CD4-positive, alpha-beta T cell (primary cell): ENCODE measurements at places on chromosomes 7 and 10. TPM values are rescaled to one million over a fixed set of nuclear protein-coding genes. Genes with fewer than 3 reads are reported as not detected.

DNA sequence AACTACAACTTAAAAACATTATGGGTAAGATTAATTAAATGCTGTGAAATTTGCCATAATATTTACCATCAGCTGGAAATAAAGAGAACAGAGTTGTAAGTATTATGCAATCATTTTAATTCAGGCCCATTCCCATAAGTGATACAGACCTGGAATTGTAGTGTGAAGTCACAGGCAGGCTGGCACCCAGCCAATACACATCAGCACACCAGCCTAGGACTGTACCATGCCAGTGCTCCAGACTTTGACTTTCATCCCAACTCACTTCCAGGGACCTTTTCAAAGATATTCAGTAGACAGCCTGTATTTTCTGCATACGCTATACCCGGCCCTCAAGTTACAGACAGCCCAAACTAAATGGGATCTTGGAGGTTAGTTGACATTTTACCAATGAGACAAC, 143.3 kb downstream of the TES start:
- DNase-seq = no peak

DNA sequence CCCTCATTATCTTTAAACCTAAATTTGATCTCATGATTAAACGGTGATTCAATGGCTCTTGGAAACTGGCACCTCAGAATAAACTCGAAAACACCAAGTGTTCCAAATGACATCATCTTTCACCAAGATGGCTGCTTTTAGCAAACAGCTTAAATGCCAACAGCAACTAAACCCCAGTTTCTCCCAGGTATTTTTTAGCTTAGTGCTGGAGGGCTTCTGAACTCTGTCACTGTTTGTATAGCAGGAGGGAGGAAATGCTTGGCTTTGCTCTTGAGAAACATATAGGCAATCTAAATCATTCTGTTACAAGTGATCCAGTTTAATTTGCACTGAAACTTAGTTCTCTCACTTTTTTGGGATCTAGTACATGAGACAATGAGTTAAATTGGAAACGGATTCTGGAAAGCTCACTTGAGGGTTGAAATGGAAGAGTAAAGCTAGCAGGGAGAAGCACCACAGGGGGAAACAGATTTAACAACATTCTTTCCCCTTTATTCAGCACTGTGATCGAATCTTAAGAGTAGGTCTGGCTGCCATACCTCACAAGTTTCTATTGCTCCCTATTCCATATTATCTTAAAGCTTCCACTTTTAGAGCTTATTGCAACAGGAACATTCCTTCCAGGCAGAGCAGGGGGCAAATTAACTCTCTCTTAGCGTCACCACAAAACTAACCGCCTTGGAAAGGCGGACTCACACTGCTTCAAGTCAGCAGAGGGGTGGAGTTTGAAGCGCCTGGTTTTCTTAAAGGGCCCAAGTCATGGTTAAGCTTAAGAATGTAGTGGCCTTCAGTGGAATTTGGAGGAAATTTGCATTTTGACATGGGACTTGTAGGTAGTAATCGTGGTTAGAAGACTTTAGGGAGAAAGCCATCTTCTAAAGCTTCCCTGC, 1.8 kb upstream of the CCDC6 start:
- DNase-seq = peak; percentile 19

The TACC2 gene
- total RNA-seq = not detected

DNA sequence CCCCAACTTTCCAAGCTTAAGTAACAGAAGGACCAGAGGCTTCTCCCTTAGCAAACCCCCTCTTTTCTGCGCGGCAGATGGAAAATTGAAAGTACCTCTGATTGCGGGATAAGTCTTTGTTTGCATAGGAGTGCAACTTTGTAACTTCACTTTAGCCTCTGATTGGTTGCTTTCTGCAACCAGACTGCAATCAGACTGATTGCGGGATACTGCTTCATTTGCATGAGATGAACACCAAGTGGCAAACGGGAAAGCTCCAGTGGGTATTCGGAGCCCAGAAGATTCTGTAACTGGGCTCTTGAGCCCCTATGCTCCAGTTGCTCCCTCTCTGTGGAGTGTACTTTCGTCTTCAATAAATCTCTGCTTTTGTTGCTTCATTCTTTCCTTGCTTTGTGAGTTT, 260.6 kb downstream of the BAMBI start:
- no peak for DNase-seq

GRCh38 chr7:90349305-90349704, 2.8 kb downstream of the GTPBP10 start:
- DNase-seq = no peak

The EPHB4 gene
- total RNA-seq = 8.4 TPM

GRCh38 chr7:74561898-74562613, 95.5 kb upstream of the GTF2I start:
- DNase-seq = no peak

GRCh38 chr7:123864966-123865365, 20.0 kb downstream of the HYAL4 start:
- DNase-seq = no peak

The ZNF488 gene
- total RNA-seq = not detected

- no peak for DNase-seq
Measured at GRCh38 chr10:6701289-6701688, 121.2 kb upstream of the PRKCQ start.

DNA sequence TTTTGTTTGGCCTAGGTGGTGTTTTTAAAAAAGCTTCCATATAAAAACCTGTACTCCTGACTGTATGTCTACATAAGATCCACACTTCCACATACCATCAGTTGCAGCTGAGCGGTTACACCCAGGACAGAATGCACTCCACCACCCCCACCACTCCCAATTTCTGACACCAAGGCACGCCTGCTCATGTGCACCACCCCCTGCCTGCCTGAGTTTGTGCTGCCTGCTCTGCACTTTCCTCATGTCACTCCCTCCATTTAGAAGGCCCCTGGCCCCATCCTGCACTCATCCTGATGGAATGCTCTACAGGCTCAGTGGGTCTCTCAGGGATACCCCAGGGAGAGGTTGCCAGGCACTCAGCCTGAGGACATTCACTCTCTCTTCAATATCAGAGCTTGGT, 6.5 kb downstream of the VPS41 start:
- no peak for DNase-seq

DNA sequence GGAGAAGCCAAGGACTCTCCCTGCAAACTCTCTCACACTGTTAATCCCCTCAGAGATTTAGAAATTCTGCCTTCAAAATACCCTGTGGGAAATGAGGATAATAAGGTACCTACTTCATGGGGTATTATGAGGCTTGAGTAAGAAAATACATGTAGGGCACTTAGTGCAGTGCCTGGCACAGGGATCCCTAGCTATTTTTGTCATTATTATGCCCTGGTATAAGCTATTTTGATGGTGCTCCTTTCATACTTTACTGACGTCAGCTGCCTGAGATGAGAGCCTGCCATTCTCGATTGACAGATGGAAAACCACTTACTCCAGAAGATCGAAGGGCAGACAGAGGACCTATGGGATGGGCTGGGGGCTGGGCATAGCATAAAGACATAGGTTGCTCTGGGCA, 30.1 kb downstream of the MKX start:
- no peak for DNase-seq

GRCh38 chr10:118330295-118331076, 11.6 kb downstream of the FAM204A start:
- DNase-seq = no peak

DNA sequence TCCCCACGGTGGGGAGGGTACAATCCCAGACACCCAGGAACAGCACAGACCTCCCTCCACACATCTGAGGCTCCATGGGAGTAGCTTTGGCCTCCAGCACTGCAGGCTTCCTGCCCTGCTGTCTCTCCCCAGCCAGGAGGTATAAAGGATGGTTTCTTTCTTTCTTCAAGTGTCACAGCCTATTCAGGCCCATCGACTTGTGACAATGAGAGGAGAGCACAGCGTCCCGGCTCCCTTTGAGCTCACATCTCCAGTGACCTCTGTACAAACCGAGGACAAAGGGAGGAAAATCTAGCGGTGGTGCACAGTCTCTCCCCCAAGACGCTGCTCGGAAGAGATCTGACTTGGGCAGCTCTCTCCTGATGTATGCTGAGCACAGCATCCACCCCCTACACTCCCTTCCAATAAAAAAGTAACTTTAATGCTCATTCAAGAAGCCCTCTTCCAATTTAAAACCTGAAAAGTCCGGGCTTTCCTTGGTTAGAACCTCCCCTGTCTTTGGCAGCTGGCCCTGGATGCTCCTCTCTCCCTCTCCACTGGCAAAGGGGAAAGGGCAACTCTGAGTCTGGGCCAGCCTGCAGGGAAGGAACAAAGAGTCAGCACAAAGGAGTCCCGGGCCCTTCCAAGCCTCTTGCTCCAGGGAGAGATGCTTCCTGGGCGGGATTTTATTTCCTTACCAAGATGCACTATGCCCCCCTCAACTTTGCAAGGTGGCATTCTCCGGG, 18.0 kb downstream of the CHST15 start:
- DNase-seq = no peak

The MET gene
- 0.14 TPM for total RNA-seq

DNA sequence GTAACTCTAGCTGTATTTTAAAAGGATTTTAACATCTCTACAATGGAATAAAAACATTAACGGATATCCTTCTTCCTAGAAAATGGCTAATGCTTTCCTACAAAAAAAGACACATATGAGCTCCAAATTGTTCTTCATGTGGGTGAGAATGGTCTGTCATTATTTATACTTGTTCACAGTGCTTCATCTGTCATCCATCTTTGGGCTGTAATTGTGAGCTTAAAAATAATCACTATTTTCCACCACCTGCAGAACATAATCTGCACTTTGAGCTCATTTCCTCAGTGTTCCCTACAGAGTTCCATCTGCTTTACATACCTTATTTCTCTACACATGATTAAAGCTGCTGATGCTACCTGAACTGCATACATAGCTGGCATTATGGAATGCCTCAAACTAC, 979.1 kb upstream of the C7orf33 start:
- no peak for DNase-seq

The FOXP2 gene
- total RNA-seq = not detected

DNA sequence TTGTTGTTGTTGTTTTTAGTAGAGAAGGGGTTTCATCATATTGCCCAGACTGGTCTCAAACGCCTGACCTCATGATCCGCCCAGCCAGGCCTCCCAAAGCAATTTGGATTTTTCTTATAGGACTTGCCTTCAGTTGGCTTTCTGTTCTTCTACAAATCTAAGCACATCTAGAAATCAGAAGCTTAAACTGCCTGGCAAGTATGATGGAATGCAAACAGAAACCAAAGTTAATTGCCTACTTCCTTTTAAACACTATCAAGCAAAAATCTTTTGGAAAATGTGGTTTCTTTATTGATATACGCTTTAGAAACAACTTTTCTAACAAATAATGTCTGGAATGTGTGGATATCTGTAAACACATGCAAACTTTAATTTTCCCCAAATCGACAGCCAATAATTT, 64.9 kb downstream of the USP6NL start:
- DNase-seq = no peak

DNA sequence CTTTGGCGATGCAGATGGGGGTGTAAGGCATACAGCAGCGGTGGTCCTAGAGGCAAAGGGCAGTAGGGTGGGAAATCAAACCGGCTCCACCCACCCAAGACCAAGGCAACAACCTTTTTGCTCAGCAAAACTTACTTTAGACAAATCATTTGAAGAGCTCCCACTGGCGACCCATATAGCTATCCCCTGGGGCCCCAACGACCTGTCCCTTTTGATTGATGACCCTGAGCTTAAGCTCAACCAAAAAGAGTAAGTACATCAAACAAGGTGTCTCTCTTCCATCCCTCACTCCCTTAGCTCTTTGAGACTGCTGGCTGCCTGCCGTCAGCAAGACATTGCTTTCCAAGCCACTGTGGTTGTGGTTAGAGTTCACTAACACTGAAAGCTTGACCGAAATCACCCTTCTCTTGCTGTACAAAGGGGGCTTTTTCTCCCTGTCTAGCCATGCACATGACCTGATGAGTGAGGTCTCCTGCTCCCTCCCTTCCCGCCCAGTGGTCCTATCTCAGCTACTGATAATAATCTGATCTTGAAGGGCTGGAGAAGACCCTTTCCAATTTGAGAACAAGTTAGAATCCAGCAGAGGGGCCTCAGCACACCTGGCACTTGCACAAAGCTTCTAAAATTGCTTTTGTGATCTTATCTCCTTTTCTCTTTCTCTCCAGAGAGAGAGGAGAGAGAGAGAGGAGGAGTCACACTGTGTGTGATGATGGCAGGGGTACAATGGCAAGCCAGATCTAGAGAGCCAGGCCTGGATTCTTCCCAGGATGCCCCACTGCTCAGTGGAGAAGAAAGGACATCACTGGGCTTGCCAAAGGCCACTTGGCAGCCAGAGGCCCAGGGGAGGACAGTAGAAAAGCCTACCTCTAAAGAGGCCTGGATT, 42.2 kb downstream of the XPNPEP1 start:
- DNase-seq = no peak

The SERPINE1 gene
- total RNA-seq = not detected

DNA sequence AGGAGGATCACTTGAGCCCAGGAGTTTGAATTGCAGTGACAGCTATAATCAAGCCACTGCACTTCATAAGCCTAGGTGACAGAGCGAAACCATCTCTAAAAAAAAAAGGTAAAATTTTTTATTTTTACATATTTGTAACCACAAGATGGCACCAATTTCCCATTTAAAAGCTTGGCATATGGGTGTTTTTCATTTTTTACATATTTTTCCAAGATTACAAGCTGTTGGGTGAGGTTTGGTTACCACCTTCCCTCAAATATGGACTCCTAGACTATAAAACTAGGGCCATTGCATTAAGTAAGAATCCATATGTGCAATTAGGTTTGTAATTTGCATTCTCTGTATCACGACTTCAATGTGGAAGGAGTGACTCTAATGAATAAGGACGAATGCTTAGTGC, 129.3 kb upstream of the ACBD5 start:
- DNase-seq = no peak

DNA sequence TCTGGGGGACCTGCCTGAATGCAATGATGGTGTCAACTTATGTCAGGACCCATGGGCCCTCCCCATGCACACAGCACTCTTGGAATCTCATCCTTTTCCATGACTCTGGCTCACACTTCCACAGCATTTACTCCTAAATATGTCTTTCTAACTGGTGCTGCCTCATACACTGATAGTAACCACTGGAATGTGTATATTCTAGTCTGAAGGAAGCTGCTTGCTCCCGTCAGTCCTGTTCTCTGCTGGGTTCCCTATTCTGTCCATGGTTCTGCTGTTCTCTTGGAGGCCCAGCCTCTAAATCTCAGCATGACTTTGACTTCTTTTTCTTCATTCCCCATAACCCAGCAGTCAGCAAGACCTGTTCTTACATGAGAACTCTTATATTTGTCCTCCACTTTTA, 1055.1 kb downstream of the KCNMA1 start:
- no peak for DNase-seq

- DNase-seq = no peak
Measured at GRCh38 chr10:3085785-3086567, 18.6 kb downstream of the PFKP start.

The ST8SIA6 gene
- total RNA-seq = 0.34 TPM

The ADAM12 gene
- 1.5 TPM for total RNA-seq

GRCh38 chr10:70272925-70273316, 10.9 kb downstream of the NPFFR1 start:
- DNase-seq = no peak
